Mucosa of gallbladder (tissue), 1 donor: ENCODE measurements at places on chromosomes 1 and 21. TPM values are rescaled to one million over a fixed set of nuclear protein-coding genes. Genes with fewer than 3 reads are reported as not detected.

Gene NUP133
- total RNA-seq = 30.3 TPM

Gene USH2A
- total RNA-seq = 0.03 TPM

Gene OR14C36
- total RNA-seq = not detected

Gene WNT3A
- total RNA-seq = 0.06 TPM

GRCh38 chr1:15961492-15961891 lies 14.4 kb downstream of the ZBTB17 start:
- no peak for DNase-seq
